Mesendoderm (in vitro differentiated cells): ENCODE measurements at places on chromosomes 4 and X.

GRCh38 chr4:67204441-67204840 lies 340.9 kb downstream of the CENPC start:
- DNase-seq, result no peak

DNA sequence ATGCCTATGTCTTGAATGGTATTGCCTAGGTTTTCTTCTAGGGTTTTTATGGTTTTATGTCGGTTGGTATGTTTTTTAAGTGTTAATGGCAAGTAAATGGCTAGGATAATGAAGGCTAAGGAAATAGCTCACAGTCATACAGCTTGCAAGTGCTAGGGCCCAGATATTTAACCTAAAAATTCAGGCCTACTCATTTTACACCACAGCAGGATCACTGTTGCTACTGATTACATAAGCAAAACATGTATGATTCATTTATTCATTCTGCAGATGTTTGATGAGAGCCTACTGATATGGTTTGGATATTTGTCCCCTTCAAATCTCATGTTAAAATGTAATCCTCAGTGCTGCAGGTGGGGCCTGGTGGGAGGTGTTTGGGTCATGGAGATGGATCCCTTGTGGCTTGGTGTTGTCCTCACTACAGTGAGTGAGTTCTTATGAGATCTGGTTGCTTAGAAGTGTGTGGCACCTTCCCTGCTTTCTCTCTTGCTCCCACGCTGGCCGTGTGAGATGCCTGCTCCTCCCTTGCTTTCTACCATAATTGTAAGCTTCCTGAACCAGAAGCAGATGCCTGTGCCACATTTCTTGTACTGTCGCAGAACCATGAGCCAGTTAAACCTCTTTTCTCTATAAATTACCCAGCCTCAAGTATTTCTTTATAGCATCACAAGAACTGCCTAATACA lies 175.5 kb downstream of the MAPK10 start:
- no peak for DNase-seq

- DNase-seq, result no peak
These were observed 121.7 kb downstream of the CHIC2 start for GRCh38 chr4:53942712-53943111.

DNA sequence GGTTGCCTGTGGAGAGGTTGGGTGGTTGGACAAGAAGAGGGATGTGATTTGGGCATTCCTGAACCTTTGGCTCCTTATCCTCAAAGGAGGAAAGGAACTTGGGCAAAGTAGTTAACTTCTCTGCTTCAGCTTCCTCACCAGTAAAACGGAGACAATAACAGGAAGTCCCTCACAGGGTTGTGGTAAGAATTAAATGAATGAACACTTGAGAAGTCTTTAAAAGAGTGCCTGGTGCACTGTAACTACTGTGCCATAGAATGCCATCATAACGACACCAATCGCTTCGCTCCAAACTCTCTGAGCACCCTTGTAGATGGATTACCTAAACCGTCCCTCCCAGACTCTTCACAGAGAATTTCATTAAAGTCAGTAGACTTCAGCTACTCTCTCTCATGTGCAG lies 10.5 kb downstream of the ZCCHC18 start:
- no peak for DNase-seq

- peak; percentile 57 for DNase-seq
These were observed 5.5 kb downstream of the CAMK2D start for GRCh38 chr4:113756005-113756410.
